ENCODE measurements at places on chromosomes 12 and 14.
A peak's percentile ranks its signal among the peaks of the same experiment; 100 is the strongest.

DNA sequence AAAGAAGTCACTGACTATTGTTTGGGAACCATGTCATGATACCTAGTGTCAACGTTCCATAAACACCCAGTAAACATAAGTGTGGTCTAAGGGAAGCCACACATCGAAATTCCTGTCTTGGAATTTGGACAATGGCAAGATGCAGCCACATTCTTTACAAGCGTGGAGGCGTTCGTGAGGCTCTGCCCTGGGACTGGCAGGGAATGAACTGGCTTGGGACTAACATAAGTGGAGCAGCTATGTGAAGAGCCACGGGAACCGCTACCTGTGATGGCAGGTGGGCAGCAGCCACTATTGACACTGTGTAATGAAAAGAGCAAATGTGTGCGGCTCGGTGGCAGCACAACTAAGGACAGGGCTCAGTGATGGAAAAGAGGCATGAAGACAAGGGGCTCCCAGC, 10.0 kb upstream of the NRIP2 start:
- no peak for DNase-seq

GRCh38 chr12:49868449-49868848, 25.5 kb upstream of the BCDIN3D start:
- DNase-seq = no peak

DNA sequence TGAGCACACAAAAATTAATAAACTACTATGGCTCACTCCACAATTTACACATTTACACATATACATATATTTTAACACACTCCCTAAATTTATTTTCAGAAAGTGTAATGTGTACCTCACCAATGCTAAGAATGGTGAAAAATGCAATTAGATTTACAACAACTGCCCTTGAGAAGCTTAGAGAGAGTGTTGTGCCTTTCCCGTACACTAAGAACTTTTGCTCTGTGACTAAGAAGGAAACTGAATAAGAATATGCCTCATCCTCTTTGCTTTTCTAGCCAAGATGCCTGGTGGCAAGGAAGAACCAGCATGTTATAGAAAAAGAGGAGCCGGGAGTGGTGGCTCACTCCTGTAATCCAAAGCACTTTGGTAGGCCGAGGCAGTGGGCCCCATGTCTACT, 62.3 kb downstream of the SINHCAF start:
- no peak for DNase-seq

DNA sequence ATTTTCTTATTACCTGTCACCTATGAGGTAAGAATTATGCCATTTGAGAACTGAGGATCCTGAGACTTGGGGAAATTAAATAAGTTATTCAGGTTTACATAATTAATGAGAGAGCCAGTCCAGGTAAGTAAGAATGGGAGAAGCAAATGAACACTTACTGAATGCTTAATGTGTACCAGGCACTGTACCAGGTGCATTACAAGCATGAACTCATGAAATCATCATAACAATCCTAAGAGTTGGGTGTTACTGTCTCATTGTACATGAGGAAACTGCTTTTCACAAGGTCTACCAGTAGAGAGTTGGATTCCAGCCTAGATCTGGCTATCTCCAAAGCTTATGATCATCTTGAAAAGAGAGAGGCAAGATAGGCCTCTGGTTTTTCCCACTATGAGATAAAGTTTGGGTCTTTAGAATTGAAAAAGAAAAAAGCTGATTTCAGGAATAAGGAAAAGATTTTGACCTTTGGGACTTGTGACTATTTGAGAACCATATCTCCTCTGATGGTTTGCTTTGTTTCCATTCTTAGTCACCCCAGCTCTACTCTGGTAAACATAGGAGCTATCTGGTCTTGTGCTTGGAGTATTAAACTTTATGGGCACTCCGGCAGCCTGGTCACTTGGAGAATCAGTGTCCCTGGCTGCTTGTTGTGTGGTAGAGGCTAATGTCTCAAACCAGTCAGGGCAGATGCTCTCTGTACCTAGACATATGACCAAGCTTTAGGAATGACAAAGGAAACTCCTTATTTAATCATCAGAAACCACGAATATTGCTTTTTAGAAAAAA, 48.0 kb downstream of the PTHLH start:
- DNase-seq = no peak

GRCh38 chr12:75990189-75990912, 41.2 kb downstream of the PHLDA1 start:
- no peak for DNase-seq

DNA sequence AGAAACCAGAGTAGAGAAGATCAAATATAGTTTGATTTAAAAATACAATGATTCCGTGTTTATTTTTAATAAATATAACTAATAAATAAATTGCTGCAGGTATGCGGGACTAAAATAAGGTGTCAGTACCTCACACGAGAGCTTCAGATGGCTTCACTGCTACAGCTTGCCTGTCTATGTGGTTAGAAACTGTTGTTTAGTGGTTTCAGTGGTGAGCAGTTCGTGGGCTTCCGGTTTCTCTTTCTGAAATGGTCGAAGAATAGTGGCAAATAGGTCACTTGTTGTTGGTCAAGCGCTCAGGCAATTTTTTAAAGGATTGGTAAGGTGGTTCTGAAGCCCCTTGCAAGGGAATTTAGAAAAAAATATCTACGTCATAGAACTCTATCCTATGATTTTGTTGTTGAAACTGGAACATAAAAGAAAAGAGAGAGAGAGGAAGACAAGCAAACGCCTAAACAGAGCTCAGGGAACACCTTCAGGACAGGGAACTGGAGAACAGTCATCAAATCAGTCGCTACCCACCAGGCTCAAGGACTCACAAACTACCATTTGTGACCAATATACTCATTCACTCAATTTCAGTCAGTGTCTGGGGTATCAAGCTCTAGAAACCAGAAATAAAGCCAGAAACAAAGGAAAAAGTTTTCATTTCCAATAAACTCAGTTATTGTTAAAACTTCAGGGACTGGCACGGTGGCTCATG, 31.3 kb downstream of the GABARAPL1 start:
- no peak for DNase-seq

DNA sequence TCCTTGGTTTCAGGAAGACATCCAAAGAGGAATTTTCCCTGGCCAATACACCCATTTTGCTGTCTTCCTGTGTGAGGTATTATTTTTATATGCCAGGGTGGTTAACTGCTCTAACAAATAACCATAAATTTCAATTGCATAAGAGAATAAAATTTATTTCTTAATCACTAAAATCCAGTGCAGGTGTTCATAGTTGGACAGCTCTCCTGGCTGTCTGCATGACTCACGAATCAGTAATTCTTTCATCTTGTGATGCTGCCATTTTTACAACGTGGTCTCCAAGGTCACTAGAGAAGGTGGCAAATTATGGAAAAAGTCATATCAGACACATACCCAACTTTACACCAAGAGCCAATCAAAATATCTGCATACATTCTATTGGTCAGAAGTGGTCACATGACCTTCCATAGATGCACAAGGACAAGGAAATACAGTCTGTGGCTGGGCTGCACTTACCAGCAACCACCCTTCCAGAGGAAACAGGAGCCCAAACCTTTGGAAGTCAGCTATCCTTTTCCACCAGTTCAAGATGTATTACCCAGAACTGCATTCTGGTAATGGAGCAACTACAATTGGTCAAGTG, 193.5 kb upstream of the PLEKHG7 start:
- DNase-seq = no peak

- no peak for DNase-seq
Observed at GRCh38 chr12:89225401-89225800, 126.9 kb downstream of the DUSP6 start.

- DNase-seq = peak; percentile 97
Observed at GRCh38 chr12:121214855-121215745, 5.2 kb downstream of the P2RX4 start.

GRCh38 chr12:53759261-53759660, 7.5 kb upstream of the CISTR start:
- DNase-seq = no peak

GRCh38 chr12:42793166-42793565, 203.6 kb upstream of the PRICKLE1 start:
- DNase-seq = no peak

DNA sequence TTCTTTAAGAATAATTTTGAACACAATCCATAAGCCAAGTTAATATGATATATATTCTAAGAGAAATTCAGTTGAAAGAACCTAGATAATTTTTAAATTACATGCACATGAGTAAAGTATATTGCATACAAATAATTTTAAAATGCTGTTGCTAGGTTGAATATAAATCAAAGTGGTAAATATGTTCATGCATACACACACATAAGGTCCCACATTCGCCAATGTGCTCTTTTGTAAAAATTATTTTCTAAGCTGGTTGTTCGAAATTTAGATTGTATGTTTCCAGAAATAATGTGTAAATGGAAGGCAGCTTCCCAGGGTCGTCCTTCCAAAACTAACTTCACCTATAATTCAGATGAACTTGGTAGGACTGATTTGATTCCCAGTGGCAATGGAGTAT, 173.7 kb upstream of the CCDC196 start:
- DNase-seq = no peak

- no peak for DNase-seq
Observed at GRCh38 chr14:94451091-94451771, 1.4 kb downstream of the SERPINA11 start.

DNA sequence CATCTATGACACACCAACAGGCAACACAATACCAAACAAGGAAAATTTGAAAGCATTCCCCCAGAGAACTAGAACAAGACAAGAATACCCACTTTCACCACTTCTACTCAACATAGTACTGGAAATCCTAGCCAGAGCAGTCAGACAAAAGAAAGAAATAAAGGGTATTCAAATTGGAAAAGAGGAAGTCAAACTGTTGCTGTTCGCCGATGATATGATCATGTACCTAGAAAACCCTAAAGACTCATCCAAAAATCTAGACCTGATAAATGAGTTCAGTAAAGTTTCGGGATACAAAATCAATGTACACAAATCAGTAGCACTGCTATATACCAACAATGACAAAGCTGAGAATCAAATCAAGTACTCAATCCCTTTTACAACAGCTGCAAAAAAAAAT, 8.1 kb upstream of the ATL1 start:
- no peak for DNase-seq

DNA sequence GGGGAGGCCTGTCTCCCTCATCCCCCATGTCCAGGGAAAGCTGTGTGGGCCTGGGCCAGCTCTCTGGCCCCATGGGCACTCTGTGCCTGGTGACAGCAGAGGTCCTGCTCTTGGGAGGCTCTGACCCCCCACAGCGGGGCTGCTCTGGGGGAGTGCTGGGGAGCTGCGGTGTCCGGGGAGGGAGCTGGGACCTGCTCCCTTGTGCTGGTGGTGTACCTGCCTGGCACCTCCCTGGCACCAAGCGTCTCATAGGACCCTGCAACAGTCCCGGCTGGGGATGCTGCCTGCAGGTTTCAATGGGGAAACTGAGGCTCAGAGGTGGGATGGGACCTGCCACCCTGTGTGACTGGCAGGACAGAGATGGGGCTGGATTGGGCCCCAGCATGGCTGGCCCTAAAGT, 111.3 kb downstream of the KIF26A start:
- no peak for DNase-seq

GRCh38 chr12:46572644-46573346, 200.2 kb upstream of the SLC38A2 start:
- DNase-seq = no peak

DNA sequence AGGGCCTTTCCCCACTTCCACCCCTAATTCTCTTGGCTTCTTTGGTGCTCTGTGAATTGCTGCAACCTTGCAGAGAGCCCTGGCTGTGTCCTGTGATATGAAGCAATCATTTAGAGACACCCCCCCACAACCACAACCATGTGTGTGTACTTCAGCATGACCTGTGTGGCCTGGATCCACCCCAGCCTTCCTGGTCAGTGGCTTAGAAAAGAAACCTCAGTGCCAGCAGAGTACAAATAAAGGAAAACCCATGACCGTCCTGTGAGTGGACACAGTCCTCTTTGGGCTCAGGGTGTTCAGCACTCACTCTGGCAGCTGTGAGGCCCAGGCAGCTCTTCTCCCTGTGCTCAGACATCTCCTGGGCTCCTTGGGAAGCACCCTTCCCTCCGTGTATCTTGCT, 206.6 kb upstream of the DIO3 start:
- DNase-seq = no peak

DNA sequence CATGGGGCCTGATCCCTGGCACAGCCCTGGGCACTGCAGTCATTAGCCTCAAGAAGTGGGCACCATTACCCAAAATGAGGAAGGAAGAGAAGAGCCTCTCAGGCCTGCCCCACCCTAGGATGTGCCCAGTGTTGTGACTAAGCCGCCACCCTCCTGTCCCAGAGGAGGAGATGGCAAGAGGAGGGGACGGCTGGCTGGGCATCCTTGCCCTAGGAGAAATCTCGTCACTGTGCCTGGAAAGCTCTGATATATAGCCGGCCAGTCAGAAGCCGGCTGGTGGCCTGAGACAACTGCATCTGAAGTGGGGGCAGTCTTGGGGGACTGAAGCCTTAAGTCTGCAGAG, 115.2 kb downstream of the LGMN start:
- DNase-seq = no peak

DNA sequence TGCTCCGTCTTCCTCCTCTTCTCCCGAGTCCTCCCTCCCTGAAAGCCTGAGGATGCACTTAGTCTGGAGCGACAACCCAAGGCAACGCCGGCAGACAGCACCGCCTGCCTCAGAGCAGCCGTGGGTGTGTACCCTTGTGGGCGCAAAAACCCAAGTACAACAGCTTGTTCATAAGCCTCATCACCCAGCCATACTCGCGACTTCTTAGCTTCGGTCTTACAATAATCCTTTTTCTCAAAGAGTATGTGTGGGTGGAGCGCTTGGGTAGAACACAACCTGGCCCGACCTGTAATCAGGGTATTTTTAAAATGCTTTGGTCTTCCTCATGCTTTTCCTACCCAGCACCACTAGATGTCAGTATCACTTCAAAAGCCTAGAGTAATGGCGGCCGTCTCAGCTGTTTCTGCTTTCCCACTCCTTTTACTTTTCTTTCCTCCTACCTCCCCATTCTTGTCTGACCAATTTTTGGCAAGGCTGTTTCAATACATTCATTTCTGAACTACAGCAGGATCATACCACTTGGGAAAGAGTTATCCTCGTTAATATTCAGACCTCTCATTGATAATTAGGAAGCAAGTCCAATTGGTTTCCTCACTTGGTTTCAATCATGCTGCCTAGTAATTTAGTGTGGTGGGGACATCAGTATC, 198.9 kb downstream of the EPS8 start:
- DNase-seq = peak; percentile 83

DNA sequence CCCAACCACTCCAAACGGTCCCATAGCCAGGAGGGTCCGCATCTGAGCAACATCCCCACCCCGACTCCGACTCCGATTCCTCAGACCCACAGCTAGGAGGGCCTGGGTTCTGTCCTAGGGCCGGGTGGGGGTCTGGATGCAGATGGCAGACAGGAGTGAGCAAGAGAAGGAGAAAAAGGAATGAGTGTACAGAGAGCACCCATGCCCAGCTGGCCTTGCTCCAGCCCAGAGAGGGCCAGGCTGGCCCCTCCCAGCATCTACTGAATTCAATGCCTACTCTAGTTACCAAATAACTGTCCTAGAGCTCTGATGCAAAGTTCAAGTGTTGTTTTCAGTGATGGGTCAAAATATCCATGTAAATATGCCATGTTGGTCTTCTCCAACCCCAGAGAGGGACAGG, 40.8 kb downstream of the VDR start:
- DNase-seq = no peak

GRCh38 chr12:100795174-100795799, 711 bp downstream of the ANO4 start:
- DNase-seq = no peak
